Esophagus mucosa (tissue), 1 donor: ENCODE measurements at places on chromosomes 6 and 20. TPM values are rescaled to one million over a fixed set of nuclear protein-coding genes. Genes with fewer than 3 reads are reported as not detected.
A peak's percentile ranks its signal among the peaks of the same experiment; 100 is the strongest.

Gene NDUFAF5
- 17.7 TPM for total RNA-seq

GRCh38 chr6:135311446-135312200 lies 130.5 kb downstream of the MYB start:
- no peak for ATAC-seq

DNA sequence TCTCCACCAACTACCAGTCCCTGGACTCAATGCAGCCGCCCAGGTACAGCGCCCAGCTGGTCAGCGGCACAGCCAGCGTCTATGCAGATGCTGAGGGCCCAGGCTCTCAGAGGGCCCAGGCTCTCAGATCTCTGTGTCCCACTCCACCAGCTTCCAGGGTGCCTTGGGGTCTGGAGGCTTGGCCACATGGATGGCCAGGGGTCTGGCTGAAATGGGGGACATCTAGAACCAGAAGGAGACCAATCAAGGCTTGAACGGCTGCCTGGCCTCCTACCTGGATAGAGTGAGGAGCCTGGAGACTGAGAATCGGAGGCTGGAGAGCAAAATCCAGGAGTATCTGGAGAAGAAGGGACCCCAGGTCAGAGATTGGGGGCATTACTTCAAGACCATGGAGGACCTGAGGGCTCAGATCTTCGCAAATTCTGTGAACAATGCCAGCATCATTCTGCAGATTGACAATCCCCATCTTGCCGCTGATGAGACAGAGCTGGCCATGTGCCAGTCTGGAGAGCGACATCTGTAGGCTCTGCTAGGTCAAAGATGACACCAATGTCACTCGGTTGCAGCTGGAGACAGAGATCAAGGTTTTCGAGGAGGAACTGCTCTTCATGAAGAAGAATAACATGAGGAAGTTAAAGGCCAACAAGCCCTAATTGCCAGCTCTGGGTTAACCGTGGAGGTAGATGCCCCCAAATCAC lies 44.1 kb upstream of the GRM4 start:
- ATAC-seq = no peak

- ATAC-seq = no peak
Measured at GRCh38 chr20:17859002-17859615, 109.5 kb downstream of the SNX5 start.

DNA sequence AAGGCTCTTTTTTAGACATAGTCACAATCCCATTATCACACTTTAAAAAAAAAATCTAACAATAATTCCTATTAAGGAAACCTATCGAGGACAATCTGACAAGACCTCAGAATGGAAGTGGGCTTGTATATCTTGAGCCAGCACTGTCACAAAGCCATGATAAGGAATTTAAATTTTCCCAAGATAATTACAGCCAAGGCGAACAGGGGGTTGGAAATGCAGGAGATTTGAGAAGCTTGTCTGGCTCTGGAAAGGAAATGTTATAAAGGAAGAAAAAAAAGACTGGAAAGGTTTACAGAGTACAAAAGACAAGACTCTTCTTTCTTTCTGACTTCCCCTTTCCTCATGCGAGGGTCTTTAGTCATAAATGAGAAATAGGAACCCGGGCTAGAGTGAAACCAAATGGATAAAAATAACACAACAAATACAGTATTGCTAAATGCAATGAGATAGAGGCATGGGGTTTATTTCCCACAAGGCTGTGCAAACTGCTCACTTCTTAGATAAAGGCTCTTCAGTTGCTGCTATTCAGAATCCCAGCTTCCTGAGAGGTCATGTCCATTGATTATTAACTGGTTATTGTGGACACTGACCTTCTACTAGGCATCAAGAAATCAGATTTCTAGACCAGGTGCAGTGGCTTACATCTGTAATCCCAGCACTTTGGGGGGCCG lies 13.4 kb upstream of the GHRH start:
- no peak for ATAC-seq

Gene ZBP1
- total RNA-seq = 0.44 TPM

DNA sequence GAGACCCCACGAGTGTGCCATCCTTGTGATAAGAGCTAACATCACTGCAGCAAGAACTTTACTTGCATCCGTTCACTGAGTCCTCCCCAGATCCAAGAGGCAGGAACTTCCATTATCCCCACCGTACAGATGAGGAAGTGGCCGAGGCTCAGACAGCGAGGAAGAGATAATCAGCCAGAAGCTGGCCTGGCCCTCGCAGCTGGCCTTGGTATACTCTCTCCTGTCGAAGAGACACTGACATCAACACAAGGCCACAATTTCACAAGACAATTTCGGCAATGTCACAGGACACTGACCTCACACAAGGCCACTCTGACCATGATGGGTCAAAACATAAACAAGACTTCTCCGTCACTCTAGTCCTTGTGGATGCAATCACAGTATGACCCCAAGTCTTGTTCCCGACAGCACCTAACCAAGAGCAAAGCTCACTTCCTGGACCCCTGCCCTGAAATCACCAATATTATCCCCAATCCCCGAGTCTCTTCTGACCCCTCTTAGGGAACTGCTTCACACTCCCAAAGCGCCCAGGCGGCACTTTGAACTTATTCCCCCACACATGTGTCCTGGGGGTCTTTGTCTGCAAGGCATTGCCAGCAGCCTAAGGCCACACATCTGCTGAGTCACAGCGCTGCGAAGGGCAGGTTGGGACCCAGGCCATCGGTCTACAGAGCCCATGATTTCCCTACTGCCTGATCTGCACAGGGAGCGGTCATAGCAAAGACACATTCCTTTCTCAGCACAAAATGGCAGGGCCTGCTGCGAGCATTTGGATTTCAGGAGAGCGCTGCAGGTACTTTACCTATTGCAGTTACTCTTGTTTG lies 14.8 kb upstream of the VAPB start:
- ATAC-seq = no peak

DNA sequence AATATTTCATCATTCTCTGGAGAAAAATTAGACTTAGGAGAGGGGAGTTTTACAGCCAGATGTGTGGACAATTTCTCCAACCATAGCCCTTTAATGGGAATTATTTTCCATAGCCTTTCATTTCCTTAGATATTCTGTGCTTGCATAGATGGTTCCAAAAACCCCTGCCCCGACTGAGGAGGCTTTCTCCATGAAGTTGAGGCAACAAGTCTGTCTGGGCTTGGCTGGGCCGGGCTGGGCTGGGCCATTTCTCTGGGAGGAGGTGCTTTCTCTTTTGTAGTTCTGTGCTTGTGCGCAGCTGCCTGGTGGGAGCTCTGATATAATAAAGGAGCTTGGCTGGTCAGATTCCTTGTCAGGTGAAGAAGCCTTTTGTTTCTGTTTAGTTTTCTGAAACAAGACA lies 71.4 kb downstream of the SOBP start:
- ATAC-seq = no peak

Gene NRSN1
- not detected for total RNA-seq

DNA sequence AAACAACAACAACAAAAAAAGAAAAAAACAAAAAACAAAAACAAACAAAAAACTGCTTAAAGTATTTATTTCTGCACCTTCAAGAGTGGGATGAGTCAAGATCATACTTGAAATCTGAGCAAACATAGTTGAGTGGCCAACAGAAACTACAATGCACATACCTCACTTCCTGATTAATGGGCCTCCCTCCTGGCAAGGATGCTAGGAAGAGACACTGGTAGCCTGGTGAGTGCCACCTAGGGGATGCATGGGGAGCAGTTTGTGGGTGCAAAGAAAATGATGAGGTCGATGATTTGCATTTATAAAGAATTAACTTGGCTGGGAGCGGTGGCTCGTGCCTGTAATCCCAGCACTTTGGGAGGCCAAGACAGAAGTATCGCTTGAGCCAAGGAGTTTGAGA lies 808.1 kb downstream of the MAFB start:
- ATAC-seq = peak; percentile 72

GRCh38 chr6:75896526-75896925 lies 147.5 kb downstream of the MYO6 start:
- no peak for ATAC-seq

Gene PTGIS
- total RNA-seq = 2.9 TPM

DNA sequence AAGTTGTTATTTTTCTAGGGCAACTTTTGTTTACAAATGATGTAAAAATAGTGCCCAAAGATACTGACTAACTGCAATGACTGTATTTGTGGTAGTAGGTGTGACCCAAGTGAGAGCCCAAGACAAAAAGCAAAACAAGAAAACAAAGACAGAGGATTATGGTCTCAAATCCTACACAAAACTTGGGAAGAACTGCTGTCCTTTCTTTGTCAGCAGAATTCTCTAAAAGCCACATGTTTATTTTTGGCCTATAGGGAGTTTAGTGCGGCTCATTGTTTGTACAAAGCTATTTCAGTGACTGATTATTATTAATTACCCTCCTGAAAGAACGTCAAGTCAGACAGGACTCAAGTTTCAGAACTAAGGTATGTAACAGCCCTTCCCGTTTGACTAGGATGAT lies 509.2 kb upstream of the SLC35B3 start:
- ATAC-seq = peak; percentile 90

Gene MOG
- not detected for total RNA-seq

- ATAC-seq = no peak
Measured at GRCh38 chr20:40808936-40809335, 119.9 kb upstream of the MAFB start.

Gene ATF6B
- 76.0 TPM for total RNA-seq

Gene C20orf202
- total RNA-seq = 0.24 TPM

Gene ERVFRD-1
- total RNA-seq = not detected

Gene RPS10
- total RNA-seq = 1,684 TPM

- ATAC-seq = peak; percentile 79
Measured at GRCh38 chr6:166381733-166382499, 824 bp downstream of the MPC1 start.

Gene ID1
- total RNA-seq = 299 TPM

Gene DNAH8
- total RNA-seq = 0.04 TPM

Gene RAD21L1
- total RNA-seq = not detected

Gene PNISR
- 27.7 TPM for total RNA-seq

- no peak for ATAC-seq
Measured at GRCh38 chr20:63070771-63071540, 64.2 kb upstream of the BHLHE23 start.

GRCh38 chr6:130366107-130367005 lies 539 bp downstream of the TMEM200A start:
- ATAC-seq = peak; percentile 42

Gene PKIB
- 0.88 TPM for total RNA-seq

Gene TRAM2
- 3.5 TPM for total RNA-seq

GRCh38 chr6:157066781-157067491 lies 256.4 kb downstream of the TMEM242 start:
- no peak for ATAC-seq

Gene ARMH2
- total RNA-seq = not detected

- ATAC-seq = no peak
Measured at GRCh38 chr20:39596554-39596953, 634.4 kb downstream of the DHX35 start.

DNA sequence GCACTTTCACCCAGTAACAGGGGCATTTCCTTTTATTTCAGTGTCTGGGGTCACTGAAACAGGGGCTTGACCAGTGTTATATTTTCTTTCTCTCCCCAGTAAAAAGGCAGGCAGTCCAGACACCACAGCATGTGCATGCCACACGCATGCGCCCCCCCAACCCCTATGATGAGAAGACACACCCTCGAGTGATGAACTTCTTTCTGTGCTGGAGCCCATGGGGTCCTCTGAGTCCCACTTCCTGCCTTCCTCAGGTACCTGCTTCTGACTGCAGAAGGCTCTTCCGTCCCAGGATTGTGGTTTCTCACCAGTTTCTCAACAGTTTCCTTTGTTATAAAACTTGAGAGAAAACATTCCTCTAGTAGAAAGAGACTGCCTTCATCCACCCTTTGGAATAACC lies 45.7 kb upstream of the TMEM181 start:
- ATAC-seq = no peak

DNA sequence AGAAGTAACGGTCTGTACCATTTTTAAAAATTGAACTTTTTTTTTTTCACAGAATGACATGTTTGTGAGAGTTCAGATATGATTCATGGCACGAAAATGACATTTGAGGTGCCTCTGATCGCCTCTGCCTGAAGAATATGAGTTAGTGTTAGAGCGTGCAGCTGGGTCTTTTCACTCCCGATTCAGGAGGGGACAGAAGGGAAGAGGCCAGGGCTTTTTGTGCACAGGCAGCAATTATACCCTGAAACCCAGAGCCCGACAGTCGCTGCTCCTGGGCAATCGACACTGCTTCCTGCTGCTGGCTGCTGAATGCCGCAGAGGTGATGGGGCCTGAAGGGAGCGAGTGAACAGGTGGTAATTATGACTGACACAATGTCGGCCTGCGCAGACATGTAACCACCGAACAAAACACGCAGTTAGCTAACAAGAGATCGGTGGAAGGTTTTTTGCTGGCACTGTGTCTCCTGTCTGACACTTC lies 652.0 kb upstream of the NOX3 start:
- ATAC-seq = peak; percentile 67

GRCh38 chr6:8983202-8983688 lies 547.9 kb upstream of the SLC35B3 start:
- peak; percentile 91 for ATAC-seq

DNA sequence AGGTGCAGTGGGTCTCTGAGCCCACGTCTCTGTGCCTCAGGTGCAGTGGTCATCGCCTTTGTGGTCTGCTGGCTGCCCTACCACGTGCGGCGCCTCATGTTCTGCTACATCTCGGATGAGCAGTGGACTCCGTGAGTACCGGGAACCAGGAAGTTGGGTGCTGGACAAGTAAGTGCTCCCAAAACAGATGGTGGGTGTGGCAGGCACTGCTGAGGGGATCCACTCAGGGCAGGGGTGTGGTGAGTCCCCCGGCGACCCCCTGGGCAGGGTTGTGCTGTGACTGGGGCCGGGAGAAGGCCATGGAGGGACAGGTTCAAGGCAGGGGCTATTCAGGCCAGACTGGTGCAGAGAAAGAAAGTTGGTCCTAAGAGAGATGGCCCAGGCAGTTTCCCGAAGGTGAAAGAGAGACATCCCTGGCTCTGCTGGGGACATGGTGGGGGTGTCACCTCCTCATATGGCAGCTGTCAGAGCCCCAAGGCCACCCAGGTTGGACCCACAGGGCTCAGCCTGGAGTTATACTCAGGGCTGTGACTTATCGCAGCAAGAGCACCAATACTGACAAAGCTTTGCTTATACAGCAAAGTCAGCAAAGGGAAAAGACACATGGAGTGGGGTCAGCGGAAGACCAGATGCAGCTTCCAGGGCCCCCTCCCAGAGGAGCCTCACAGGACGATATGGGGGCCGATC lies 37.9 kb upstream of the MRGBP start:
- ATAC-seq = no peak

Gene TBXT
- not detected for total RNA-seq

DNA sequence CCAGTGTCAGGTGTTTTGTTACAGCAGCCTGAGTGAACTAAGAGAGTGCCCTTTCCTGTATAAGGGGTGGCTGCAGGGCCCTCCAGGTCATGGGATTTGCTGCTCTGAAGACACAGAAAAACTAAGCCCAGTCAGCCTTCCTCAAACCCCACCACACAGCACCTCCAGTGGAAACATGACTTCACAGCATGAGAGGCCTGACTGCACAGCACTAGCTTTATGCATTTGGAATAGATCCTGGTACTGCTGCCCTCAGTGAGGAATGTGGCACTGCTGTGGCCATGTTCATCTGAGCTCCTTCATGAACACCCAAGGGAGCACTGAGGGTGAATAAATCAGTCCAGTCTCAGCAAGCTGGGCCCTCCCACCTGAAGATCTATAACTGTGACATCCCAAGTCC lies 296.1 kb upstream of the FOXQ1 start:
- ATAC-seq = no peak

Gene DNAAF9
- total RNA-seq = 6.3 TPM

GRCh38 chr6:6469074-6469473 lies 119.4 kb upstream of the LY86 start:
- peak; percentile 91 for ATAC-seq
